GM12864 (cell line): ENCODE measurements at places on chromosomes 1 and 21.

GRCh38 chr1:117001254-117001927, at the start of gene CD101:
CD101 (plus strand) TSS chr1:117001760; CDS start chr1:117001818, 58 bp downstream.
- DNase-seq, result peak; percentile 84

DNA sequence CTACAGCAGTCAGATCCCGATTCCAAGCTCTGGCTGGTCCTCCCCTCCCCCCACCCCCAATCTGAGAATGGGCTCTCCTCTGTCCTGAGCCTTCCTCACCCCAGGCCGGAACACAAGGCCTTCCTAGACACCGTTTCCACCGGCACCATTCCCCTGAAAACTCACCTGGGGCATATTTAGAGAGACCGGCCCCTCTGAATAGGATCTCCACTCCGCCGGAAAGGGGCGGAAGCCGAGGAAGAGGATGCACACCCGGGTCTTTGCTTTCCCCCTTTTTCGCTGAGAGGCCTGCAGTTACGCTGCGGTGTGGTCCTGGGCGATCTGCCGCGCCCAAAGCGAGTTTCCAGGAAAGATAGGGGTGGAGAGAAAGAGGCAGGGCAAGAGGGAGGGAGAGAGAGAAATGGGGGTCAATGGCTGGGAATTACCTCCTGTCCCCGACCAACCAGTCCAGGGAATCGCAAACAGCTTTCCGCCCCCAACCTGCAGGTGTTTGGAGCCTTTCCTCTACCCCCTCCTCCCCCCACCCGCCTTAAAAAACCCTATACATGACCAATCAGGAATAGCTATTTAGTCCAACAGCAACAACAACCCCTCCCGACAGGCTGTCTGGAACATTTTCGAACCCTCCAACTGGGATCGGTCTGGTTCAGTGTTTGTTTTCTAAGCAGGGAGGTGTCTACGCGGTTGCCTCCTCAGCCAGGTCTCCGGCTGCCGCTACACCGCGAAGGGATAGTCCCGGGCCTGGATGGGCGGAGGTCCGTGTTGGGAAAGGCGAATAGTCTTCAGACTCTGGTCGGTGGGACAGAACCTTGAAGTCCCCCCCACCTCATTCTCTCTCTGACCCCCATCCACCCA, 2.8 kb downstream of the TAL1 start:
- no peak for DNase-seq

DNA sequence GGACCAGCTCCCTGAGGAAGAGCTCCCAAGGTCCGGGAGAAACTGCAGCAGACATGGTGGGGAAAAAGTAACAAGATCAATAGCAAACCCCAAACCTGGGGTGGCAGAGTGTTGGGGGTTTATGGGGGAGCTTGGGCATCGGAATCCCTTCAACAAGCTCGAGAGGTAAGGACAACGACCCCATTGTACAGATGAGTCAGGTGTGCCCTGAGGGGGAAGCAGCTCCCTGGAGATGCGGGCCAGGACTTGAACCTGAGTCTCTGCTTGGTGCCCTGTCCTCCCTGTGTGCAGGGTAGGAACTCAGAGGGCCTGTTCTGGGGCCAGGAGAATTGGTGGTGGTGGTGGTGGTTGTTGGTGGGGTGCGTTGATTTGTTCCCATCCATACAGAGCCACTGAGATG, 125.4 kb downstream of the PTPRU start:
- DNase-seq, result no peak

- peak; percentile 18 for DNase-seq
Observed at GRCh38 chr1:59316497-59317128, 19.7 kb downstream of the FGGY start.

- no peak for DNase-seq
Observed at GRCh38 chr1:228866468-228866867, 131.2 kb downstream of the RHOU start.

- DNase-seq, result no peak
Observed at GRCh38 chr1:60283690-60284089, 210.1 kb upstream of the C1orf87 start.

GRCh38 chr1:229864686-229865230, 202.3 kb upstream of the GALNT2 start:
- no peak for DNase-seq

DNA sequence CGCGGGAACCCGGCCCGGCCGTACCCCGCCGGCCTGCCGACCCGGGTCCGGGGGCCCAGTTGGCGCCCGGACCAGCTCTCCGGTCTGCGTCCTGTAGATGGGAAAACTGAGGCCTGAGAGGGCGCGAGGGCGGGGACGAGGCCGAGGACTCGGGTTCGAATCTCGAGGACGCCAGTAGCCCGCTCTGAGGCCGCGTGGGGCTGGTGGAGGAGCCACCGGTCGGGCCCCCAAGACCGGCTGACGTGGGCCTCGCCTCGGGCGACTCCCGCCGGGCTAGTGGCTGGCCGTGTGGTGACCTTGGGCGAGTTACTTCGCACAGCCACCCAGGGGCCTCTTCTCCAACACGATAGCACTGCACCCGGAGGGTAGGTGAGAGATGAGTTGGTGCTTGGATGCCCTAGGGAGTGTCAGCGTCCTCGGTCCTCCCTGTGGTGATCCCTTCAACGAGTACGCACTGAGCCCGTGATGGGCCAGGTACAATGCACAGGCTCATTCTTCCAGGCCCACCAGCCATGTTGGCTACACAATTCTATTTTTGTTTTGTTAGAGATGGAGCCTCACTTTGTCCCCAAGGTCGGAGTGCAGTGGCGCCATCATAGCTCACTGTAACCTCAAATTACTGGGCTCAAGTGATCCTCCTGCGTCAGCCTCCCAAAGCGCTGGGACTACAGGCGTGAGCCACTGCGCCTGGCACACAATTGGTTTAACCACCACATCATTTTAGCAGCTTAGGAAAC, 404 bp upstream of the SCMH1 start:
- no peak for DNase-seq

GRCh38 chr1:33328817-33329216, 7.9 kb upstream of the A3GALT2 start:
- no peak for DNase-seq

DNA sequence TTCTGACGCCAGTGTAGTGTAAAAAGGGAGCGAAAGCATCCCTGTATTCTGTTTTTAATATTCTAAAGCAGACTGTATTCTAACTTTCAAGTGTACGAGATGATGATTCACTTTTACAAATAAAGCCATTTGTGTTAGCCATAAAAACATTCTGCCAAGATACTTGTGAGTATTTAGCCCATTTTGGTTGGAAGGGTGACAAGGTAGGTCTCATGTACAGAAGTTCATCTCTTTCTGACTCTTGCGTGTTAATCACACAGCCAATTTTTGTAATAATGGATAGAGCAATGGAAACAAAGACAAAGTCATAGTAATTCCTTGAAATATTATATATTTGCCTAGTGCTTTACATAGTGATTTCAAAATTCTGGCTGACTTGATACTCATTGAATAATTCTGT, 125.3 kb upstream of the GREM2 start:
- no peak for DNase-seq
